Brain microvascular endothelial cell (primary cell): ENCODE measurements at places on chromosomes 1 and 21.

DNA sequence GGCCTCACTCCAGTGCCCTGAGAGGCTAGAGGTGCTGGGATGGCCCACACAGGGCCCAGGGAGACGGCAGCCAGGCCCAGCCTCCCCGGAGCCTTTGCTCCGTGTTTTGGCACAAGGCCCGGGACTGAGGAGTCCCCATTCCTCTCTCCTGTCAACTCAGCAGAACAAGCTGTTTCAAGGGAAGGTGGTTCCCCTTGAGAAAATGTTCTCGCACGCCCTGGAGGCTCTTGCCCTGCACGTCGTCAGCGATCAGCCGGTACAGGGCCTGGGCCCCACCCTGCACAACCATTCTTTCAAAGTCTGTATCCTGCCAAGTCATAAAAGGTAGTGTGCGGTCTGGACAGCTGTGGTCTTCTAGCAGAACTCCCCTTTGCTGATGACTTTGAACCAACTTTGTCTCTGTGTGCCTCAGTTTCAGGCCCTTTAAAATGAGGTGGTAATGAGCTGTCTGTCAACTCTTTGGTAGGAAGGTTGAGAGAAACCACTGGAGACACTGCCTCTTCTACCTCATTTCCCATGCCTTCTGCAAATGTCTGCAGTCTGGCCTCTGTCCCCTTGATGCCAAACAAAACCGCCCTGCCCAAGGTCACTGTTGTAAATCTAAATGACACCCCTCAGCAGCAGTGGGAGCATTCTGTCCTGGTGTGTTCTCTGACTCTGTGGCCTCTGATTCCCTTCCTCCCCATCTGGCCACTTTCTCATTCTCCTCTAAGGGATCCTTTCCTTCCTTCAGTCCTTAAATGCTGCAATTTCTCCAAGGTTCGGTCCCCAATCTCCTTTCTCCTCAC is 138.6 kb upstream of the JUN start:
- no peak for DNase-seq

DNA sequence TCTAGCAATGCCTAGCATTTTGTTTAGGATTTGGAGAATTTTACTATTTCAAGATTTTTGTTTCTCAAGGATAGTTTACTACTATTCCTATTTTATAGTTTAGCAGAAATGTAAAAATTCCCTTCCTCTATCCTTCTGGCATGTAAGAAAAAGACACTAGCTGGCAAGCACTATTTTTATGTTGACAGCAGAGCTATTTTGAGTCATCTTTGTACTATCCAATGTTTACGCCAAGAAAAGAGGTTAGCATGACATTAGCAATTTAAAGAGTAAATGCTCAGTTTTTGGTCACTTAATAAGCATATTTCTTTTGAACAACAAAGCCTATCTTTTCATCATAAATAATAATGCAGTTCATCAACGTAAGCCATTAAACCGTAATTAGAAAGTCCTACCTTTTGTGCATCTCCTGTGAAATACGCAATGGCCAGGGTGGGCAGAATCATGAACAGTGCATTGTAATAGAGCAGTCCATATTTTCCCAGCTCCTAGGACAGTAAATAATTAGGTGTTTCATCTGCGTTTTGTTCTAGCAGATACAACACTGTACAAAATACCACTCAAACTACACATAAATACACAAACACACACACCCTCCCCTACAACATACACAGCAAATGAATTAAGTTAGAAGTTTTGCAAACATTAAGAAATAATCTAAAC is 12.0 kb downstream of the SLC35D1 start:
- DNase-seq = no peak

DNA sequence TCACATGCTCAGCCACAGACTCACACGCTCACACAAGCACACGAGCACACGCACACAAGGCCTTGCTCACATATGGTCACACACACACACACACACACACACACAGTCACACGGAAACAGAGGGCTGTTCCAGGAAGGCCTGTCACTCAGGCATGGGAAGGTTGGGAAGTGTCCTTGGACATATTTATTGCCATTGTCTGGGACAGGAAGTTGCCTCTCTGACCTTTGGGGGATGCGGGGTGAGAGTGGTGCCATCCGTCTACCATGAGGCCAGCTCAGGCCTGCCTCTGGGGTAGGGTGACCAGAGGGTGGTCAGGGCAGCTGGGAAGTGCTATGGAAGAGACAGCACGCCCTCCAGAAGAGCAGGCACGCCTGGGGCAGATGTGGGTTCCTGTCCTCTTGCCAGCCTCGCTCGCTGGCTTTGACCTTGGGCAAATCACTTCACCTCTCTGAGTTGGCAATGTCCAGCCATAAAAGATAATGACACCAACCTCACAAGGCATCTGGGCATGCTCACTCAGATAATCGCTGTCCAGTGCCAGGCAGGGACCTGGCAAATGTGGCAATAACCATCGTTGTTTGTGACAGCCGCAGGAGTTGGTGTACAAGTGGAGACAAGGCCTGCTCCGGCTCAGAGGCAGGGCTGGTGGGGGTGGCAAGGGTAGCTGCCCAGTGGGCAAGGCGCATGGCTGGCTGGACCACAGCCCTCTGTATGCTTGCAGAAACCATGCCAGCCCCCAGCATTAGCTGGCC is 8.0 kb upstream of the GUCA2A start:
- DNase-seq = no peak

- peak; percentile 64 for DNase-seq
Measured at GRCh38 chr1:232904566-232904965, 45.8 kb upstream of the NTPCR start.

- DNase-seq = peak; percentile 24
Measured at GRCh38 chr1:81477710-81478109, 323.0 kb upstream of the ADGRL2 start.

GRCh38 chr1:224069138-224069537 is 44.8 kb upstream of the FBXO28 start:
- DNase-seq = no peak

GRCh38 chr1:67682659-67683197 is 2.3 kb upstream of the GADD45A start:
- peak; percentile 64 for DNase-seq

GRCh38 chr21:44354001-44354405 is 582 bp downstream of the TRPM2 start:
- no peak for DNase-seq

- peak; percentile 63 for DNase-seq
Measured at GRCh38 chr21:45615145-45615711, 28.3 kb upstream of the PCBP3 start.

DNA sequence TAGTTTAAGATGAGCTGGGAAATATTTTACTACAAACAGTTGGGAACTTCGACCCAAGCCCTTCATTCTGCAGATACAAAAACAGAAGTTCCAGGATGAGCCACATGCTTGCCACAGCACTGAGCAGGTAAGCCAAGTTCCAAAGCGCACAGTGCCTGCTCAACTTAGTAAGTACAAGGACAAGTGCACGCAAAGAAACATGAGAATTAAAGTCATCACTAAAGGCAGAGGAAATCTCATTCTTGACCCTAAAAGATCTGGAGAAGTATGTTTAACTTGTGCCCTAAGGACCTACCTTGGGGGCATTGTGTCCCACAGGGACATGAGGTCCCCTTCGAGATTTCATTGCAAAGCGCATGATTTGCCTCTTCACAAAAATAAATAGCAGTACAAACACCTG is 1.2 kb upstream of the UBAP2L start:
- peak; percentile 35 for DNase-seq

DNA sequence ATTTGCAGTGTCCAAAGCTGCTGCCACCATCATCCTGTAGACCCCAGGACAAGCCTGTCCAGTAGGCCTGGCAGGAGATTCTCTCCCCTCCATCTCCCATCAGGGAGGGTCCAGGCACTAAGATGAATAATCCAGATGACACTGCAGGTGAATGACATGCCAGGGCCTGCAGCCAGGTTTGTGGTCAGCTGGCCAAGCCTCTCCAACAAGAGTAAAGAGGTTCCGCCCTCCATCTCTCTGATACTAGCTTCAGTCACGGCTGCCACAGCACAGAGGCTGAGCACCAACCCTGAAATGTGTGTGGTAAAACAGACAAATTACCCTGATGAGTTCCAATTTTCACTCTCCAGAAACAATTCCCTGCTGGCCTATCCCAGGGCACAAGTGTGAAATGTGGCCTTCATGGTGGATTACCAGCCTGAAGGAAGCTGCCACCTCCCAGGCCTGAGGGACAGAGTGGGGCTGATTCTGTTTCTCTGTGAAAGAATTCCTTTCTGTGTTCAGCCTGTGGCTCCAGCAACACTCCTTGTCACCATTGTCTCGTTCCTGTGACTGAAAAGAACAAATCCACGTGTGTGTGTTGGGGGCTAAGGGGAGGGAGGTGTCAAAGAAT is 19.9 kb upstream of the LHX4 start:
- no peak for DNase-seq

DNA sequence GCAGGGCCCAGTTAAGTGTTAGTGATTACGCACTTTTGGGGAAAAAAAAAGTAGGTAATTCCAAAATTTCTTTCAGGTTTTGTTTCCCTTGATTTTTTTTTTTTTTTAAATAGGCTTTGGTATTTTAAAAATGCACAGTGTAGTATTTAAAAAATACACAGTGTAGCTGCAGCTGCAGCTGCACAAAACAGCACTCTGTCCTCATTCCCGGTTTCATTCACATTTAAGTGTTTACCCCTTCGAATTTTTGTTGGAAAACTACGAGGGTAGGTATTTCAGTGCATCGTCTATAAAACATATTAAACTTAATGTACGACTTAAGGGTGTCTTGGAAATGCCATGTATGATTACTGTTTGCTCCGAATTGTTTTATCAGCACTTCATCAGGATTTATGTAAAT is 3.4 kb downstream of the NEK7 start:
- no peak for DNase-seq

- DNase-seq = no peak
Measured at GRCh38 chr1:97893844-97894243, 27.0 kb downstream of the DPYD start.

- DNase-seq = no peak
Measured at GRCh38 chr21:30391492-30392025, 4.3 kb upstream of the KRTAP13-1 start.
